AG09309 (cell line): ENCODE measurements at places on chromosomes 4 and X.

DNA sequence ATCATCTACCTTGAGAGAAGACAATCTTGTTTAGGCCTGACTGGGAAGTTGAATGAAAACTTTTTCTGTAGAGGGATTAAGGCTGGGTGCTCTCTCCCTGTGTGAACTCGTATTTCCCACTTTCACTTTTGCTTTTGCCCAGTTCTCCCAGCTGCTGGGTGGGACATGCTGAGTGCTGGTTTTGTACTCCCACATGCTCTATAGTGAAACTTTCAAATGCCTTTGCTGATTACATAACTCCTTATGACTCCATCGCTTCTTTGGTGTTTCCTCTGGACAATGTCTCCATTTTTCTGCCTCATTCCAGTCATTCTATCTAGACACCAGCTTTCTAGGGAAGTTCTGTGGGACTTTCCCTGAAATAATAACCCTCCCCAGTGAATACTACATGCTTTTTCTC, 100.5 kb downstream of the CLNK start:
- peak; percentile 25 for DNase-seq

- DNase-seq: peak; percentile 71
Measured at GRCh38 chr4:76723924-76724323, 174.0 kb downstream of the SOWAHB start.

GRCh38 chr4:147516133-147516532, 35.2 kb downstream of the EDNRA start:
- DNase-seq: no peak

- no peak for DNase-seq
Measured at GRCh38 chr4:26806331-26806730, 54.3 kb upstream of the STIM2 start.

DNA sequence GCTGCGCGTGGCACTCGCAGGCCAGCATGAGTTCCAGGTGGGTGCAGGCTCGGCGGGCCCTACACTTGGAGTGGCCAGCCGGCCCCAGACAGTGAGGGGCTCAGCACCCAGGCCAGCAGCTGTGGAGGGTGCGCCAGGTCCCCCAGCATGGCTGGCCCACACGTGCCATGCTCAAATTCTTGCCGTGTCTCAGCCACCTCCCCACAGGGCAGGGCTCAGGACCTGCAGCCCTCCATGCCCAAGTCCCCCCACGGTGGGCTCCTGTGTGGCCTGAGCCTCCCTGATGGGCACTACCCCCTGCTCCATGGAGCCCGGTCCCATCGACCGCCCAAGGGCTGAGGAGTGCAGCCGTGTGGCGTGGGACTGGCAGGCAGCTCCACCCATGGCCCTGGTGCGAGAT, 210.2 kb downstream of the COX7B2 start:
- no peak for DNase-seq

DNA sequence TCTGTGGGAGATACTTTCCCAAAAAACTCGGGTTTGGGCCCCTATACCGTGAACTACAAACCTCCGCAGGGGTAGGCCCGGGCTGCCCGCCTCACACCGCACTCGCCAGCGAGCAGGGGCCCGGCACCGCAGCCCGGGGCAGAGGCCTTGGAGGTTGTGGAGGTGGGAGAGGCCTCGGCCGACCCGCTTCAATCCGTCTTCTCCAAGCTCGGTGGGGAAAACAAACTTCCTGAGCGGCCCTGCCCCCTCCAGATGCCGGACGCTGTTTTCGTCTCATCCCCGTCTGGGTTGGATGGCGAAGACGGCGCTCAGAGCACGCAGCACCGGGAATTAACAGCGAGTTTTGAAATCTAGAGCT, 442 bp upstream of the MCUB start:
- no peak for DNase-seq

DNA sequence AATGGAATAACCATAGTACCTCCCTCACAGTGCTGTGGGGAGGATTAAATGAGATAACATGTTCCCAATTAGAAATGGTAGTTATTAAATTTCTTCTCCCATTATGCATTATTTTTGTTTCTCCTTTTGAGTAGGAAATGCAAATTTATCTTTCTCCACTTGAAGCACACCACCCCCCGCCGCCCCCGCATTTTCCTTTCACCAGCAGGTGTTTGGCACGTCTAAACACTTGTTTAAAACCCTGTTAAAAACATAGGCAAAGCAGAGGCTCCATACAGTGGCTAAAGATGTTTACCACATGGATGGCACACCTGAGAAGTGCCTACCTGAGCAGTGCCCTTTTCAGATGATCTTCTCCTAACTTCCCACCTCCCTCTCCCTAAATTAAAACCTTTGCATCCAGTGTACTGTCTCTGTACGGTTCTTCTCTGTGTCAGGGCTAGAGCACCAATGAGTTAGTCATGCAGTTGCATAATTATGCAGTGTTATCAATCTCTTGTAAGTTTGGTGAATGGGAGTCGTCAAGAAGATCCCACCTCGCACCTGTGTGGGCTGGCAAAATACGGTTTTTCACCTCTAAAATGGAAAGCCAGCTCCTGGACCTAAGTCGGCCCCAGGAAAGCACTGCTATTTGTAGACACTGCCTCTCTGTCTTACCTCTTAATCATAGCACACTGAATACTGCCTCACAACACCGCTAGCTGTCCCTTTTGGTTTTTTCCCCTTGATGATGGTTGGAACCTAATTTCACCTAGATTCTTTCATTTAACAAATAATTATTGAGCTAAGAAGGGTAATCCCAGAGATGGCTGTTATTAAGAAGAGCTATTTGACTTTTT, 122.0 kb downstream of the CT47B1 start:
- DNase-seq: no peak

DNA sequence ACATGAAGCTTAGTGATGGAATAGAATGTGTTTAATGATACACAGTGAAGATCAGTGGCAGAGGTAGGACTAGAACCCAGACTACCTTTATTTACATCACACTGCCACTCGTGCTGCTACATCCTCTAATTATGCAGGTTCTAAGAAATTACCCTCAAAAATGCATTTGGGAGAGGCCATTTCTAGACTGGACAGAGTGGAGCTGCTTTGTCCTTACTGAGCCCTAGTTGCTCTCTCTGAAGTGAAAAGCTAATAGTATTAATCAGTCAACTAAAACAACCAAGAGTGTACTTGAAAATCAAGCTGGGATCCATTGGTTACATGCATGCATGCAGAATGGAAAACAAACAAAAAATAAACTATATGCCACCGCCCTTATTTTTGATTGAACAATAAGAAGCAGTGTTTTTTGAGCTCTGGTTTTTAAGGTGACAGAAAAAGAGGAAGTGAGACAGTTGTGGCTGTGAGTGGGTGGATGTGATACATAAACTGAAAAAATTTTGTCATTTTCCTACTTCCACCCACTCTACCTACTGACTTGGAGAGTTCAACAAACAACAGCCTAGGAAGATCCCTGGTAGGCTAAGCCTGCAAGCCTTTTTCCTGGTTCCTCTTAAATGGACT, 6.8 kb upstream of the VSIG4 start:
- DNase-seq: no peak

GRCh38 chrX:15241301-15241700, 28.6 kb downstream of the ASB9 start:
- no peak for DNase-seq

DNA sequence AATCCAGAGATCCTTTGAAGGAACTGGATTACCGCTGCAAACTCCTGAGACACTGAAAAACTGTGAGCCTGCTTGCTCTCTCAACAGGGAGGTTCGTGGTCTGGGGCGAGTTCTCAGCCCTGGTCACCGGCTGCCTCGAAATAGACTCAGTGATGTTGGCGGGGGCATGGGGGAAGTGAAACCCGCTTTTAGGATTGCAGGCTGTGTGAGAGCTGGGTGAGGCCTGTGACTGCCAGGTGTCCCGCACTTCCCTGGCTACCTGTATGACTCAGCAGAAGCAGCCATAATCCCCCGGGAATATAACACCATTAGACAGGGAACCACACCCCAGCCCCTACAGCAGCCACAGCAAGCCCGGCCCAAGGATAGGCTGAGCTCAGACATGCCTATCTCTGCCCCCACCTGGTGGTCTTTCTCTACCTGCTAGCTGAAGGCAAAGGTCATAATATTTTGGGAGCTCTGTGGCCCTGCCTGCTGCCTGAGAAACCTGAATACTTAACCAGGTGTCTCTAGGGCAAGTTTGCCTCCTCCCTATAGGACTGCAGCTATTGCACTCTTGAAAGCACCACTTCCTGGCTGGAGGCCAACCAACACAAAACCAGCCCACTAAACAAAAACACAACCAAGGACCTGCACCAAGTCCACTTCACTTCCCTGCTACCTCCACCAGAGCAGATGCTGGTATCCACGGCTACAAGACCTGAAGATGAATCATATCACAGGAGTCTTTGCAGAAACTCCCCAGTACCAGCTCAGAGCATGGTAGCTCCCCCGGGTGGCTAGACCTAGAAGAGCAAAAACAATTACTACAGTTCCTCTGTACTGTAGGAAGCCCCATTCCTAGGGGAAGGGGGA, 202.0 kb downstream of the RRAGB start:
- no peak for DNase-seq

- no peak for DNase-seq
Measured at GRCh38 chrX:47456080-47456479, 26.9 kb downstream of the ZNF41 start.

- no peak for DNase-seq
Measured at GRCh38 chrX:27242581-27242980, 220.6 kb downstream of the PPP4R3C start.

DNA sequence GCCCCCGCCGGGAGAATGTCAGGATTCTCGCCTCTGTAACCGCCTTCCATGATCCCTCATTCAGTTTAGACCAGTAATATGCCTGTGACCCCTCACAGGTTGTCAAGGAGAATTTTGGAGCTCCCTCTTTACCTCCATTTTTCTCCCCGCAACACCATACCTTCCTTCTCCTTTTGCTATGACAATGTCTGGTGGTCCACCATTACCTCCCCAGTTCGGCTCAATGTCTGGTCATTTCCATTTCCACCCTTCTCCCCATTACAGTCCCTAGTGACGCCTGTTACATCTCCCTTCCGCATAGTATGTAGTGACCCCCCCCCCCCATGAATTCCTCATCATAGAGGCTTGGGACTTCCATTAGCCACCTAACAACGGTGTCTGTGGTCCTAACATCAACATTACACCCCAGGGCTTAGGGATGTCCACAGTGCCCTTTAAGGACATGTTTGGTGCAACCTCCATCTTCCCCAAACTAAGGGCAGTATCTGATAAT, 700 bp downstream of the ARAF start:
- DNase-seq: no peak

GRCh38 chr4:11495291-11495690, 66.6 kb upstream of the HS3ST1 start:
- no peak for DNase-seq

GRCh38 chrX:50054147-50054546, 131.8 kb downstream of the CLCN5 start:
- no peak for DNase-seq

- no peak for DNase-seq
Measured at GRCh38 chr4:20319825-20320612, 68.3 kb downstream of the SLIT2 start.

- DNase-seq: no peak
Measured at GRCh38 chr4:156634612-156635011, 337.0 kb downstream of the PDGFC start.

GRCh38 chr4:71732066-71732465, 51.8 kb downstream of the GC start:
- no peak for DNase-seq

GRCh38 chr4:152118819-152119553, 358.2 kb upstream of the GATB start:
- DNase-seq: no peak

DNA sequence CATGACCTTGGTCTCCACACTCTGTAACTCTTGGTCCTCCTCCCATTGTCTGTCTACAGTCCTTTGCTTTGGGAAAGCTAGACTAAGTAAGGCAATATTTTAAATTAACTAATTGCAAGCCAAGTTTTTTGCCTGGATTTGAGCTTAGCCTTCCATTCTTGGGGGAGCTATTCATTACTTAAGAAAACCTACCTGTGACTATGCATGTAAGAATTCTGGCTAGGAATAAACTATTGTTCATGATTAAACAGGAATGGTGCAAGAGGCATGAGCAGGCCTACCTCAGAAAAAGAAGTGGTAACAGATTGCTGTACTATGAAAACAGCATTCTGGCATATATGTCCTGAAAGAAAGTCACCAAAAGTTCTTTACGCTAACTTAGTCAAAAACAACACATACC, 309.4 kb downstream of the MAPK10 start:
- no peak for DNase-seq

DNA sequence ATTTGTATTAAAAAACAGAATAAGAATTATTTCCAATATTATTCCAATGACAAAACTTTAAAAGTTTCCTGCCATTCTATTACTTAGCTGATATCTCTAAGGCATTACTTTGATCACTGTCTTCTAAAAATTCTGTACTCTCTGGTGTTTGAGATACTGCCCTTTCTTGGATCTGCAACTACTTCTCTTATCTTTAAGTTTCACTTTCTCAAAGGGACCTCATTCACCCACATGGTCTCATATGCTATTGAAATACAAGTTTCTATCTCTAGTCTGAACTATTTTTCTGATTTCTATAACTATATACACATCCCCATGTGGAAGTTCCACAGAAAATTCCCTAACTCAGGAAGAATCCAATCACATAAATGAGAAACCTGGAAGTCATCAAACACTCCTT, 22.2 kb downstream of the TMPRSS11E start:
- DNase-seq: no peak

- no peak for DNase-seq
Measured at GRCh38 chr4:162891788-162892707, 274.6 kb downstream of the NAF1 start.

DNA sequence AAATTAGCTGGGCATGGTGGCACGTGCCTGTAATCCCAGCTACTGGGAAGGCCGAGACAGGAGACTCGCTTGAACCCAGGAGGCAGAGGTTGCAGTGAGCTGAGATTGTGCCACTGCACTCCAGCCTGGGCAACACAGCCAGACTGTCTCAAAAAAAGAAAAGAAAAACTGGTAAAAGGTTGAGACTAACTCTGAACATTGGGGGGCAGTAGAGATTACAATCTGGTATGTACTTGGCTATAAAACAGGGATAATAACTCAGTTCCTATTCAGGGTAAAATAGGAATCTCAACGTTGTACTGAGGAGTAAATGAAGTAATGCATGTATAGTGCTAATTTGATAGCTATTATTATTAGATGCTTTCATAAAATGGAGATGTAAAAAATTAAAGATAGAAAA, 12.5 kb upstream of the KLF8 start:
- DNase-seq: no peak

DNA sequence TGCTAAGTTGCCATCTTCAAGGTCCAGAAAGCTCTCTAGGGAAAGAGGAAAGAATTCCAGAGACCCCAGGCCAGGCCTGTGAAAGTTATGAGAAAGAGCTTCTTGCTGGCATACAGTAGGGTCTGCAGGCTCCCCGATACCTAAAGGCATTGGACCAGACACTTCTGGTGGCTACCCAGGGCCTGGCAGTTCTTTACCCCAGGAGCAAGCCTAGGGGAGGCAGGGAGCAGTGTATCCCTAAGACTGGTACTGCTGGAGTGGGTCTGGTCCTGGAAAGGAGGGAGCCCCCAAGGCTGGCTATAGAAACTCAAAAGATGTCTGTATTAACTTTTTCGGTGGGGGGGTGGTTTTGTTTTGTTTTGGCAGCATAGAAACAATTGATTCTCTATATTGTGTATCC, 19.8 kb upstream of the FAM193A start:
- no peak for DNase-seq

- no peak for DNase-seq
Measured at GRCh38 chr4:120071192-120071795, 4.6 kb upstream of the MAD2L1 start.
